ENCODE measurements at places on chromosomes 1 and 21. TPM values are rescaled to one million over a fixed set of nuclear protein-coding genes. Genes with fewer than 3 reads are reported as not detected.

Gene TMEM52
- total RNA-seq, result 0.87 TPM

Gene ORC1
- 21.9 TPM for total RNA-seq

Gene CENPF
- 182 TPM for total RNA-seq

Gene KRTAP12-2
- not detected for total RNA-seq

GRCh38 chr1:227322376-227322775, 4.1 kb upstream of the CDC42BPA start:
- no peak for DNase-seq

DNA sequence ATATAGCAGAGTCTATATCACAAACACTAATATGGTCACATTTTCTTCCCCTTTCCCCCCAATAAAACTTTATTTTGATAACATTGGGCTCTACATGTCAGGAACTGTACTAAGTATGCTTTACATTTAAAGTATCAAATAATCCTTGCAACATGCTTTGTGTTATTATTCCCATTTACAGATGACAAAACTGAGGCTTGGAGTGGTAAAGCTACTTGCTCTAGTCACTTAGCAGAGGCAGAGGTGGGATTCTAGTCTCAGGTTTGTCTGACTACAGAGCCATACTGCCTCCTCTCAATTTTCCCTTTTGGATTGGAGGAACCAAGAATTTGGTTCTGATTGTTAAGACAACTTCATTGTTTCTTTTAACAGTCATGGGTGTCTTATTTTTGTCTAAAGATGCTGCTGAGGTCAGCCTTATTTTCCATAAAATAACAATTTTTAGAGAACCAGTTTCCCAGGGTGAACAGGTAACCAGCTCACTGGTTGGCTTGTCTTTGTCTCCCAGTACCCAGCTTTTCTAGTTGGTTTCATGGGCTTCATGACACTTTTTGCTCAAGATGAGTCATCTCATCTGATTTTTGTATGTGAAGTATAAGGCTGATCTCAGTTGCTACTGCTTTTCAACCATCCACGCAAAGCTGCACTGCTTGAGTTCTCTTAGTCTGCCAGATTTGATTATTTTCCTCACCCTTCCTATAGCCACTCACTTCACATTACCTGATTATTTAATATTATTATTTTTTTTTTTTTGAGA, 81.0 kb upstream of the ARID1A start:
- DNase-seq, result no peak

GRCh38 chr1:209549443-209550205, 33.9 kb upstream of the CAMK1G start:
- no peak for DNase-seq

GRCh38 chr1:44808938-44809917, 905 bp downstream of the BTBD19 start:
- no peak for DNase-seq

DNA sequence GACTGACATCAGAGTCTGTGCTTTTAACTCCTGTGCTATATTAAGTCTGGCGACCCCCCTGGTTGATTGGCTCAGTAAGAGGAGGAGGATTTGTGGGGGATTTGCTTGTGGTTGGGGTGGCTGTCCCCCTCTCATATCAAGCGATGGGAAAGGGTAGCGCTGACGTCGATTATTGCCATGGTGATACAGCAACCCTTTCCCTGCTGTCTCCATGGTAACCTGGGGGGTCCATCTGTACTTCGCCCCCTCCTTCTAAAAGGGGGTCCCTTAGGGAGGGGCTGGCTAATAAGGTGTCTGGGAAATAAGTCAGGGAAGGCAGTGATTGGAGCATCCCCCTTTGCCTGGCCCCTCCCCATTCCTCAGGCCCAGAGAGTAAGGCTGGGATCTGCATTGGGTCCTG, 4.7 kb downstream of the FAM229A start:
- no peak for DNase-seq

DNA sequence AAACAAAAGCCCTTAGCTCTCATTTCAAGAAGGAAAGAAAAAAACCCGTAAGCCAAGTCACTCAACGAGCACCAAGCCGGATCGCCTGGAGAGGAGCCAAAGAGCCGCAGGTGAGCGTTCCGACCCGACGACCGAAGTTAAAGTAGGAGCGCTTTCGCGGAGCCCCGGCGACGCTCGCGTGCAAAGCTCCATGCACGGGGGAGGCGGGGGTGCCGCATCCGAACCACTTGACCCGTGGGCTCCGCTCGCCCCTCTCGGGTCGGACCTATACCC, 382 bp downstream of the GPBP1L1 start:
- DNase-seq, result no peak

- no peak for DNase-seq
Observed at GRCh38 chr1:201288765-201289164, 5.5 kb downstream of the PKP1 start.

Data from SJSA1 (cell line).